ENCODE measurements at places on chromosomes 3 and 15.

DNA sequence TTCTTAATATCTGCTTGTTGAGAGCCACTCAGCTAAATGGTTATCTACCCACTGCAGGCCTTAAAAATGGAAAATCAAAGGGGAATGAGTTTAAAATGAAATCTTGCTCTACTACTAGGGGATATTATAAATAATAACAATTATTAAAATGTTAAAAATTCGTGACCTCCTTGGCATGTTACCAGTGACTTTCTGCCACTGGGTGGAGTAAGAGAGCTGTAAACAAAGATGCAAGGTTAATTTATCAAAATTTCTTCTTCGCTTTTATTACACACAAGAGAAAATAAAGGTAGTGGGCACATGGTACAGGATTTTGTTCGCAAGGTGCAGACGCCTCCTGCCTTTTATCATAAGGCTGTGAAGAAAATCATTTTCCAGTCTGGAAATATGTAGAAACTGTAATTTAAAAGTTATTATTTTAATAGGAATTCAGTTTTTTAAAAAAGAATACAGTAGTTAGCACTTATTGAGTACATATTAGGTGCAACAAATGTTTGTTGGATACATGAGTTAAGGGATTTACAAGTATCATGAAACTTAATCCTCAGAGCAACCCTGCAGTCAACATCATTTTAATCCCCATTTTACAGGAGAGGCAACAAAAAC, 272.6 kb downstream of the SUCLG2 start:
- no peak for ATAC-seq

DNA sequence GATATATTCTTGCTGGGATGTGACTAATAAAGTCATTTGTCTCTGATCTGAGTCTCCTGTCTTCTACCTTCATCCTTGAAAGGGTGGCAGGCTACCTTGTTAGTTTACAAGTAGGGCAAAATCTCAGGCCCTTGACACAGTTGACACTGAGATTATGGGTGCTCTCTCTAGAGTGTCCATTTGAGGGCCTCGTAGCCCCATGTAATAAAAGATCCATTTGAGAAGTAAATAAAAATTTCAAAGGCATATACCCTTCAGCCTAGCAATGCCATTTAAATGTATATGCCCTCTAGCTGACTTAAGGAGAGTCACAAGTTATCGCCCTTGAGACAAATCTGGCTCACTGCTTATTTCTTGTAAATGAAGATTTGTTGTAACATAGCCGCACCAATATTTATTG, 98.6 kb downstream of the TCF12 start:
- ATAC-seq, result no peak

- ATAC-seq, result no peak
Measured at GRCh38 chr3:159904911-159905310, 83.7 kb upstream of the IL12A start.

DNA sequence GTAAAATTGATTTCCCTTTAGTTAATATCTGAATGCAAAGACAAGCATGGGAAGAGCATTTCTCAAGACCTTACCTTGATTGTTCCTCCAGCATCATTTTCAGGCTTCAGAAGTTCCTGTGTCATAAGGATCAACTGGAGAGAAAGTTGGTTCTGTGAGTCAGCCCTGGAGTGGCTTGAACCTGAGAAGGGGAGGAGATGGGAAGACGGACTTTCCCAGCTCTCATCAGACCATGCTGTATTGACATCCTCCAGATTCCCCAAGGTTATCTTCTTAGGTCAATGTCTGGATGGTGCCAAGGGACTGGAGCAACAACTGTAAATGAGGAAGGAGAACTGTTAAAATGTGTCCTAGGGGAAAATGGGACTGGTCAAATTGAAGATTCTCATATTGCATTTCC, 21.0 kb downstream of the RPSA start:
- ATAC-seq, result no peak

- ATAC-seq, result no peak
Measured at GRCh38 chr15:20657084-20657483, 115.5 kb upstream of the GOLGA6L6 start.

DNA sequence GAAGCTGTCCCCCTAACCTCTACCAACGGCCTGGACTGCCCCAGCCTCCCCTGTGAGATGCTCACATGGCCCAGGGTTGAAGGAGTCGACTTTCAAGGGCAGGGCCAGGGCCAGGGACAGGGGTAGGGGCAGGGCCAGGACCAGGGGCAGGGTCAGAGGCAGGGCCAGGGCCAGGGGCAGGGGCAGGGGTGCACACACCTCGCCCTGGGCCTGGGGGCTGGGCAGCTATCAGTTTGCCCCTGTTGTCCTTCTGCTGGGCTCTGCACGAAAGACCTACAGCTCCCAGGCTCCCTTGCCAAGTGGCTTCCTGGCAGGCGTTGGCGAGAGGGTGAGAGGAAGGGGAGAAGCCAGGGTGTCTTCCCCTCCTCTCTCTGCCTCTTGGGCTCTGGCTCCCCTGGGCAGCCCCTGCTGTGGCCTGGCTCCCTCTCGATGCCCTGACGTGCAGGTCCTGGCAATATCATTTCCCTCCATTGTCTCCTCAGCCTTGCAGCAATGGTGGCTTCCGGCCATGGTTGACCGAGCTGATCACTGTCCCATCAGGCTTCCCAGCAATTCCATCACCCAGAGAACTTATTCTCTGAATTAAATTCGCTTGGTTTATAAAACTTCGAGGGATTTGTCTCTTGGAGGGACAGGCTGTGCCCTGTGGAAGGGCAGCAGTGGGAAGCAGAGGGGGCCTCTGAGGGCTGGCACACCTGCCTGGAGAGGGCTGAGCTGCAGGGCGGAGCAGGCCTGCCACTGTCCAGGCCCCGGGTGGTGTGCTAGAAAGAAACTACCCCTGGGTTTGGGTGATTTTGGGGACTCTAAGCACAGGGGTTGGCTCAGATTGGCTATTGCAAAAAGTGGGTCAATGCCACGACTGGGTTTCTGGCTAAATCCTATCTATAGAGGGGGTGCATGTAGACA, 13.9 kb downstream of the PRR23E start:
- ATAC-seq, result no peak

DNA sequence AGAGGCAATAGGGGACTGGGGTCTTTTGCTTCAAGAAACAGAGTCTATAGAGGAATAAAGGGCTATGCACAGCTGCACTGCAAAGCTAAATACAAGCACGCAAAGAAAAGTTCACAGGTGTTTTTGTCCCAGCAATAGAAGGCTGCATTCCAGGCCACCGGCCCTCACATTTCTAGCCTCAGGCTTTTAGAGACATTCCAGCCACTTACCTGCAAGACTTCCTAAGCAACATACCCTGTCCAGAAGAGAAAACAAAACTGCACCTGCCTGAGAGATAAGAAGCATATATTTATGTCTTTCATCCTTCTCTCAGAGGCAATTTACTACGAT, 220.5 kb downstream of the OPA1 start:
- ATAC-seq, result no peak

DNA sequence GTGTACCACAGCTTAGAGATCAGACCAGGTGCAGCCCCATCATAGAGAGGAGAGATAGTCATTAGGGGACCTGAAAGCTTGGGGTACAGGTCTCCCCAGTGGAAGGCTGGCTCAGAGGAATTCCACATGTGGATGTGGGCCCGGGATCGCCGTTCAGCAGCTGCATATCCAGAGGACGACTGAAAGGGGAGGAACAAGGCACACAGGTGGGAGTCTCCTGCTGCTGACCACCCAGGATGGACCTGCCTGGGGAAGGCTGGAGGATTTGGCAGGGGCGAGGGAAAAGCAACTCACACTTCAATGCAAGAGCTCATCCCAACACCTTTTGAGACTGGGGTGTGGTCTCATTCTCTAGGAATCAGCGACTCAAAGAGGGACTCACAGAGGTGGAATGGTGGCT, 25.0 kb upstream of the MRPS22 start:
- ATAC-seq, result no peak

- no peak for ATAC-seq
Measured at GRCh38 chr3:15989419-15989818, 185.1 kb upstream of the GALNT15 start.

DNA sequence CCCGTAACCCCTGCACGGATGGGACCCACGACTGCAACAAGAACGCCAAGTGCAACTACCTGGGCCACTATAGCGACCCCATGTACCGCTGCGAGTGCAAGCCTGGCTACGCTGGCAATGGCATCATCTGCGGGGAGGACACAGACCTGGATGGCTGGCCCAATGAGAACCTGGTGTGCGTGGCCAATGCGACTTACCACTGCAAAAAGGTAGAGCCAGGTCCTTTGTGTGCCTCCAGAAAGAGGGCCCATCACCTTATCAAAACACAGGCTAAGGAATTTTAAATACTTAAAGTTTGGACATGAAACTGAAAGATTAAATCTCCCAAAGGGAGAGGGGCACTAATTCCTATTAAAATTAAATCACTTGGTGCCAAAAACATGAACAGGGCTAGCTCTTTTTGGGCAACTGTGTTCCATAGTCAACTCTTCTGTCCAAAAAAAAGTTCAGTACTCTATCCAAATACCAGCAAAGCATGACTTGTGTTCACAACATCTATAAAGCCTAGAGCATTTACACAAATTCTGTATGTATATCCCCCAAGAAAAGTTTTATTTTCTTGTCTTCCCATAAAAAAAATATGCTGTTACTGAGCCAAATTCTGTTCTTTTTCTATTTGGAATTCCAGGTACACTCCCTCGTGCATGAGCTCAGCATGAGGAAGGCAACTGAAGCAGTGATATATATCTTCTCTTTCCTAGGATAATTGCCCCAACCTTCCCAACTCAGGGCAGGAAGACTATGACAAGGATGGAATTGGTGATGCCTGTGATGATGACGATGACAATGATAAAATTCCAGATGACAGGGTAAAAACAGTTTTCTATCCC, 9.2 kb downstream of the THBS1 start:
- ATAC-seq, result no peak

- ATAC-seq, result peak; percentile 30
Measured at GRCh38 chr15:49238342-49238741, 68.3 kb downstream of the GALK2 start.

DNA sequence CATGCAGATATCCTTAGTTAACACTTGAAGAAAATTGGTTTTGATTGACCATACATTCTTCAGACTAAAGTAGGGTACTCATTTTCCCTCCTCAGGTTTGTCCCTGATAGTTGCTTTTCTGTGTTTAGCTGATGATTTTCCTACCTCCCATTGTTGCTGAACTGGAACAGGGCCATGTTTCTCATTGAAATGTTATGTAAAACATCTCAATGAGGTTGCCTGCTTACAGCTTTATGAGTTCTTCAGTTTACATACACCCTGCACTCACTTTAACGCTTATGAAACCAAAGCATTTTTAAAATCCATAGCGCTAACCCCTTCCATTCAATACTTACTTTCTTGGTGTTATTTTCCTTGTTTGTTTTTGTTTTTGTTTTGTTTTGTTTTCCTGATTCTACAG, 61.9 kb downstream of the HMG20A start:
- ATAC-seq, result no peak

DNA sequence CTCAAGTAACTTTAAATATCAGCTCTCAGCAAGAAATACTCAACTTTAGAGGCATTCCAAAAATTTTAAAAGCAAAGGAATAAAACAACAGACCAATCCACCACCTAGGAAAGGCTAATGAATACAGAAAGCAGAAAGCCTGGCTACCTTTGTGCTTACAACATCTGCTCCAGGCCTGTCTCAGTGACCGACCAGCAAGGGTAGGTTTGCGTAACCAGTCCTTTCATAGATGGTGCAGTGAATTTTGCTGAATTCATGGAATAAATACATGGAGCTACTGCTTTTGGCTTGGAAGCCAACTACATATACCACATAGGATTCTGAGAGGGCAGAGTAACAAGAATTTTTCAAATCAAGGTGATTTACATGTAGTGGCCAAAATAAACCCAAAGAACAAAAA, 27.2 kb downstream of the ETV5 start:
- ATAC-seq, result no peak
